Mesangial cell (primary cell): ENCODE measurements at places on chromosomes 13 and 19. TPM values are rescaled to one million over a fixed set of nuclear protein-coding genes. Genes with fewer than 3 reads are reported as not detected.

The CPB2 gene
- total RNA-seq, result not detected in 2 replicates

The LRRC25 gene
- total RNA-seq, result 0.25 TPM in 1 of 2 replicates, not detected in the other

The CCNE1 gene
- 3.9 and 9.5 TPM in 2 replicates for total RNA-seq

The PROZ gene
- total RNA-seq, result not detected in 2 replicates

The HNRNPA1L2 gene
- 1.1 and 2.7 TPM in 2 replicates for total RNA-seq

The PDX1 gene
- not detected in 2 replicates for total RNA-seq

The FUT1 gene
- total RNA-seq, result 0.98 and 2.2 TPM in 2 replicates

The TNFRSF19 gene
- 6.8 and 23.3 TPM in 2 replicates for total RNA-seq

The IGFL2 gene
- 0.63 TPM in 1 of 2 replicates, not detected in the other for total RNA-seq

The GSX1 gene
- not detected in 2 replicates for total RNA-seq

The FIZ1 gene
- total RNA-seq, result 6.0 and 8.5 TPM in 2 replicates

The ADAMTS10 gene
- 5.5 and 22.7 TPM in 2 replicates for total RNA-seq

The CD22 gene
- total RNA-seq, result 1.1 TPM in 1 of 2 replicates, not detected in the other

The MUC16 gene
- under 0.01 TPM in 1 of 2 replicates, not detected in the other for total RNA-seq

The CEACAM5 gene
- not detected in 2 replicates for total RNA-seq
